ENCODE measurements at places on chromosomes 16 and 17. TPM values are rescaled to one million over a fixed set of nuclear protein-coding genes. Genes with fewer than 3 reads are reported as not detected.

NUDT7 gene
- total RNA-seq = 3.8 TPM

ABCA8 gene
- not detected for total RNA-seq

KRT31 gene
- total RNA-seq = not detected

KRTAP1-5 gene
- not detected for total RNA-seq

TSR3 gene
- total RNA-seq = 103 TPM

SYCE1L gene
- not detected for total RNA-seq

ADAMTS18 gene
- total RNA-seq = 0.03 TPM

KCTD19 gene
- total RNA-seq = not detected

SLC9A5 gene
- 0.57 TPM for total RNA-seq

MMP15 gene
- total RNA-seq = 3.6 TPM

MYH1 gene
- not detected for total RNA-seq

SLX1B gene
- 50.7 TPM for total RNA-seq

ST6GALNAC1 gene
- total RNA-seq = not detected

CPD gene
- 30.8 TPM for total RNA-seq

PDF gene
- total RNA-seq = 44.7 TPM

SPNS2 gene
- 0.27 TPM for total RNA-seq

PRSS36 gene
- total RNA-seq = 2.0 TPM

SMTNL2 gene
- total RNA-seq = not detected

SLC25A39 gene
- total RNA-seq = 185 TPM

All from HT1080 (cell line).